ENCODE measurements at places on chromosomes 5 and 9.
A peak's percentile ranks its signal among the peaks of the same experiment; 100 is the strongest.

GRCh38 chr9:107340920-107341632 is 58.0 kb downstream of the RAD23B start:
- no peak overlapping the region for H3K4me3 ChIP-seq
- H3K4me1 ChIP-seq, result no peaks in the 10 kb centered on the region
- H3K27ac ChIP-seq, result no peak overlapping the region
- peak; percentile 48 for DNase-seq
- H3K27me3 ChIP-seq, result no peaks in the 10 kb centered on the region
- H3K36me3 ChIP-seq, result no peaks in the 10 kb centered on the region

GRCh38 chr5:83636156-83636555 is 84.5 kb downstream of the HAPLN1 start:
- H3K4me1 ChIP-seq, result peaks cover 16% of the 10 kb centered on the region
- H3K36me3 ChIP-seq, result no peaks in the 10 kb centered on the region
- no peak overlapping the region for H3K27ac ChIP-seq
- no peaks in the 10 kb centered on the region for H3K27me3 ChIP-seq
- H3K4me3 ChIP-seq, result no peak overlapping the region
- DNase-seq, result no peak

DNA sequence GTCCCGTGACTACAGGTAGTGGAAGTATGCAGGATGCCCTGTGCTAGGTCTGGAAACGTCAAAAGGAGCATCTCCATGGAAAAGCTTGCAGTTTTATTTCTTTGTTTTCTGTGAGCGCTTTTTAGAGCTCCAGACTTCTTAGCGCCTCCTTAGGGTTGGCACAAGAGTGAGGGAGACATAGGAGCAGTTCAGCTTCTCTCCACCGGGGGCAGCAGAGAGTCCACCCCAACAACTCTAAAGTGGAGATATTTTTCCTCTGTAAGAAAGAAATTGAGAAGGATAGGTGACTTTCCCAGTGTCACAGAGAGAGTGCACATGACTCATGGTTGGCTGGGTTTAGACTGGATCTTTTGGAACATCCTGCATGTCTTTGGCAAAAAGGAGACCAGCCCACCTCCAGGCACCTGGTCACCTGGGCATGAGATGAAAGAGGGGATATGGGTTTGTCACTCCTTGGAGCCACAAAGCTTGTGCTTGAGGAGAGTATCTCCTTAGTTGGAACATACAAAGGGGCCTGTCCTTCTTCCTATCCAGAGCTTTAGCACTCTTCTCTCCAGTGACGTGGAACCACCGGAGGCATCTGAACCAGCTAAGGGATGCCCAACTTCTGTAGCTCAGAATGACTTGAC is 637.7 kb downstream of the SEMA5A start:
- no peak overlapping the region for H3K27ac ChIP-seq
- no peaks in the 10 kb centered on the region for H3K36me3 ChIP-seq
- no peaks in the 10 kb centered on the region for H3K27me3 ChIP-seq
- H3K4me3 ChIP-seq, result no peak overlapping the region
- H3K4me1 ChIP-seq, result no peaks in the 10 kb centered on the region
- peak; percentile 34 for DNase-seq

- no peak overlapping the region for H3K4me3 ChIP-seq
- H3K27me3 ChIP-seq, result no peaks in the 10 kb centered on the region
- no peak for DNase-seq
- no peaks in the 10 kb centered on the region for H3K36me3 ChIP-seq
- H3K4me1 ChIP-seq, result no peaks in the 10 kb centered on the region
Observed at GRCh38 chr9:94127806-94128205, 43.5 kb downstream of the PTPDC1 start.

GRCh38 chr9:98142925-98143481 is 24.0 kb upstream of the TRIM14 start:
- H3K4me1 ChIP-seq, result no peaks in the 10 kb centered on the region
- H3K4me3 ChIP-seq, result no peak overlapping the region
- H3K36me3 ChIP-seq, result no peaks in the 10 kb centered on the region
- no peak overlapping the region for H3K27ac ChIP-seq
- H3K27me3 ChIP-seq, result peaks cover 2% of the 10 kb centered on the region

GRCh38 chr9:137482094-137482781 is 23.1 kb upstream of the NSMF start:
- peak; percentile 47 for DNase-seq
- no peak overlapping the region for H3K4me3 ChIP-seq
- no peak overlapping the region for H3K27ac ChIP-seq
- H3K36me3 ChIP-seq, result no peaks in the 10 kb centered on the region

GRCh38 chr9:109304347-109304746 is 16.5 kb downstream of the EPB41L4B start:
- no peak for DNase-seq
- H3K36me3 ChIP-seq, result no peaks in the 10 kb centered on the region
- H3K4me3 ChIP-seq, result no peak overlapping the region

GRCh38 chr5:27947088-27947487 is 908.7 kb upstream of the CDH9 start:
- DNase-seq, result no peak
- no peak overlapping the region for H3K27ac ChIP-seq
- H3K27me3 ChIP-seq, result no peaks in the 10 kb centered on the region
- no peaks in the 10 kb centered on the region for H3K36me3 ChIP-seq
- H3K4me1 ChIP-seq, result no peaks in the 10 kb centered on the region

DNA sequence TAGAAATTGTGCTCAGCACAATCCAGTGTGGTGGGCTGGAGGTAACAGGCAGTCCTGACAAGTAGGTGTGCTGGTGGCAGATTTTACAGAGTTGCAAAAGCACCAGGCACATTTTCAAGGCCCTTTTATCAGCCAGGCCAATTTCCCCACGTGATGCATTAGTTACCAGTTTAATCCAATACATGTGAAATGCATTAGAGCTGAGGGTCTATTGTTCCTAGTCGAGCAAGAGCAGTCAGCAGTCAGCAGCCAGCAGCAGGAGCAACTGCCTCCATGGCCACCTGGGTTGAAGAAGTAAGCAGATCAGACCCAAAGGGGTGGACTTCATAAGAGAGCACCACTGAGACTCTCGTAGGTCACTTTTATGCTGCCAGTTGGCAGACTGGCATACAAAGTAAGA is 76.7 kb downstream of the EPB41L4A start:
- no peaks in the 10 kb centered on the region for H3K27me3 ChIP-seq
- H3K36me3 ChIP-seq, result no peaks in the 10 kb centered on the region
- DNase-seq, result no peak

DNA sequence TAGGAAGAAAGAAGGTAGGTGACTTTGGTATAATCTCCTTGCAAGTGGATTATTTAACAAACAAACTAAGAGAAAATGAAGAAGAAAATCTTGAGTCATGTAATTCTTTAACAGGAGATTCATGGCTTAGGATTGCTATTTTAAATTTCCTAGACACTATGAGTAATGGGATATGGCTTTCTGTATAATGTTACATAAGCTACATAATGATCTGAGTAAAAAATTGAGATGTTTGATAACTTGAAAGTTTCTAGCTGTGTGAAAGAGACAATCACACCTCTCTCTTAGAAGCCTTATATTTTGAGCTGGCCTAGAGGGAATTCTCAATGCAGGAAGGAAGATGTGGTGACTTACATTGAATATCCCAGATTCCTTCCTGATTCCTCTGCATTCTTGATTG is 92.5 kb downstream of the CDH9 start:
- DNase-seq, result no peak
- H3K27ac ChIP-seq, result no peak overlapping the region
- no peaks in the 10 kb centered on the region for H3K4me1 ChIP-seq
- no peak overlapping the region for H3K4me3 ChIP-seq
- H3K36me3 ChIP-seq, result no peaks in the 10 kb centered on the region
- H3K27me3 ChIP-seq, result no peaks in the 10 kb centered on the region

DNA sequence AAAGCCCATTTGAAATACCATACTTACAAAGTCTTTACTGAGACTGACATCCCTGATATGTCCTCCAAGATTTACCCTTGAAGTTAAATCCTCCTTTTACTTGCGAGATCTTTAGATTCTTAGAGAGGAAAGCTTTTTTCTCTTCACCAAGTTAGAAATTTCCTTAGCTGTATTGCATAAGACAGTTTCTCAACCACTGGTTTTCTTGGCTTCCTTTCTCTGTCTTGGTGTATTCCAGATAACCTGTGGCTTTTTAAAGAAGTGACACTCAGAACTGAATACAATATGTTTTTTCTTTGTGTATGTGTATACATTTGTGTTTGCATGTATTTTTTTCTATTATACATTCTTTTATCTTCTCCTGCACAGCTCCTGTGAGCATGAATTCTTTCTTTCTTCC is 65.0 kb downstream of the SNCAIP start:
- no peaks in the 10 kb centered on the region for H3K36me3 ChIP-seq
- no peaks in the 10 kb centered on the region for H3K27me3 ChIP-seq
- no peaks in the 10 kb centered on the region for H3K4me1 ChIP-seq
- H3K4me3 ChIP-seq, result no peak overlapping the region
- H3K27ac ChIP-seq, result no peak overlapping the region

All from endothelial cell of umbilical vein (primary cell).